Effector memory CD4-positive, alpha-beta T cell (primary cell): ENCODE measurements at places on chromosomes 13 and 19.

- no peak for DNase-seq
These were observed 56.5 kb downstream of the VAV1 start for GRCh38 chr19:6828698-6829633.

- no peak for DNase-seq
These were observed 2.1 kb upstream of the FGF9 start for GRCh38 chr13:21668732-21669275.

DNA sequence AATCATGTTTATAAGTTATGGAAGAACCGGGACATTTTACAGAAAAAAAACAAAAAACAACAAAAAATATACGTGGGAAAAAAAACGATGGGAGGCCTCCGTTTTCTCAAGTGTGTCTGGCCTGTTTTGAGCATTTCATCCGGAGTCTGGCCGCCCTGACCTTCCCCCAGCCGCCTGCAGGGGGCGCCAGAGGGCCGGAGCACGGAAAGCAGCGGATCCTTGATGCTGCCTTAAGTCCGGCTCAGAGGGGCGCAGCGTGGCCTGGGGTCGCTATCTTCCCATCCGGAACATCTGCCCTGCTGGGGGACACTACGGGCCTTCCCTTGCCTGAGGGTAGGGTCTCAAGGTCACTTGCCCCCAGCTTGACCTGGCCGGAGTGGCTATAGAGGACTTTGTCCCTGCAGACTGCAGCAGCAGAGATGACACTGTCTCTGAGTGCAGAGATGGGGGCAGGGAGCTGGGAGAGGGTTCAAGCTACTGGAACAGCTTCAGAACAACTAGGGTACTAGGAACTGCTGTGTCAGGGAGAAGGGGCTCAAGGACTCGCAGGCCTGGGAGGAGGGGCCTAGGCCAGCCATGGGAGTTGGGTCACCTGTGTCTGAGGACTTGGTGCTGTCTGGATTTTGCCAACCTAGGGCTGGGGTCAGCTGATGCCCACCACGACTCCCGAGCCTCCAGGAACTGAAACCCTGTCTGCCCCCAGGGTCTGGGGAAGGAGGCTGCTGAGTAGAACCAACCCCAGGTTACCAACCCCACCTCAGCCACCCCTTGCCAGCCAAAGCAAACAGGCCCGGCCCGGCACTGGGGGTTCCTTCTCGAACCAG lies 1.8 kb upstream of the APOE start:
- DNase-seq, result peak; percentile 59

DNA sequence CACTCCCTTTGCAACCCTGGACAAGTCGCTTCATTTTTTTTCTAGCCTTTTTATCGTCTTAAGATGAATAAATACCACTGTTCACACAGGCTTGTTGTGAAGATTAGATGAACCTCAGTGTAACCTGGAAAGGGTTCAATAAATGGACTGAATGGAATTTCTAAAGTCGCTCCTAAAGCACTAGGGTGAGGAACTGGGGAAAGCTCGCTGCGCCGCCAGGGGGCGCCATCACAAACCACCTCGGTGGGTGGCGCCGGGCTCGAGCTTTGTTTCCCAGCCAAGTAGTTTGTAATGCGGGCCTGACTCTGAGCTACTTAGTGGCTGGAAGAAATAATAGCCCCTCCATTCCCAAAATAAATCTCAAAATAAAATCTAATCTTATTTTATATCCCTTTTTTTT lies 2.2 kb upstream of the CEACAM6 start:
- peak; percentile 60 for DNase-seq

GRCh38 chr19:18194554-18195238 lies 1.7 kb downstream of the MPV17L2 start:
- DNase-seq, result no peak
